ENCODE measurements at places on chromosomes 6 and 20.

GRCh38 chr6:130575971-130576370, 210.2 kb downstream of the TMEM200A start:
- peak; percentile 17 for DNase-seq

- DNase-seq = no peak
Observed at GRCh38 chr20:15927893-15928650, 645.2 kb downstream of the KIF16B start.

DNA sequence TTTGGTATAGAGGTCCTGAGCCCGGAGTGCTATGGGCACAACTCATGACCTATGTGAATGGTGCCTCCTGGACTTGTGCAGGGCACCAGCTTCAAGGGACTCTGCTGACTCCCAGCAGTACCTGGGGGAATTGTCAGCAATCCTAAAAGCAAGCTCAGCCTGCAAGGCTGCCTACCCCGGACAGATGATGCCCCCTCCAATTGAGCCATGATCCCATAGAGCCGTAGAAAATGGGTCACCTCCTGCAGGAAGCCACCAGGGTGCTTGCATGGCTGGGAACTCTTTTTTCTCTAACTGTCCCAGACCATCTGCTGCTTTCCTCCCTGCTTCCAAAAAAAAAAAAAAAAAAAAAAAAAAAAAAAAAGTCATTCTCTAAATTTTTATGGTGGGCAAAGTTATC, 12.9 kb upstream of the PRND start:
- DNase-seq = no peak

DNA sequence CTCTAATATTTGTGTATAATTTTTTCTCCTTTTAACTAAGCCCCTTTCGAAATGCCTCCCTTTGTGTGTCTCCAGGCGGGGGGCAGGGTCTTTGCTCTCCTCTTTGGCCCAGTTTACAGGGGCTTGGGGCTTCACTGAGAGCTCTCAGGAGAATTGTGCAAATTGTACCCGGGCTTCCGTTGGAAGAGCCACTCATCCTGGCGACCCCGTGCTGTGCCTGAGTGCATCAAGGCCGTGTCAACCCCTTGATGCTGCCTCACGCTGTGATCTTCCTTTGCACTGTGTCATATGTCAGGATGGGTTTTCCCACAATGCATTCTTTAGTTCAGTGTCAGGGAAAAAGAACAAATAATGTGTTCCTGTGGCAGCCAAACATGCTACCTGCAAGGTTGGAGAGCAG, 118.0 kb upstream of the POU3F2 start:
- no peak for DNase-seq

GRCh38 chr20:63108247-63108646, 101.5 kb upstream of the BHLHE23 start:
- DNase-seq = no peak

GRCh38 chr20:10114598-10114997, 79.8 kb downstream of the ANKEF1 start:
- no peak for DNase-seq

- DNase-seq = no peak
Observed at GRCh38 chr6:170493354-170493753, 59.8 kb downstream of the PSMB1 start.

GRCh38 chr20:38601216-38602184, at the start of gene ARHGAP40:
Gene ARHGAP40 (plus strand): TSS chr20:38601809.
- no peak for DNase-seq

GRCh38 chr6:19714434-19715166, 122.6 kb upstream of the ID4 start:
- DNase-seq = no peak

- no peak for DNase-seq
Observed at GRCh38 chr6:122788663-122789181, 336 bp upstream of the SMPDL3A start.

DNA sequence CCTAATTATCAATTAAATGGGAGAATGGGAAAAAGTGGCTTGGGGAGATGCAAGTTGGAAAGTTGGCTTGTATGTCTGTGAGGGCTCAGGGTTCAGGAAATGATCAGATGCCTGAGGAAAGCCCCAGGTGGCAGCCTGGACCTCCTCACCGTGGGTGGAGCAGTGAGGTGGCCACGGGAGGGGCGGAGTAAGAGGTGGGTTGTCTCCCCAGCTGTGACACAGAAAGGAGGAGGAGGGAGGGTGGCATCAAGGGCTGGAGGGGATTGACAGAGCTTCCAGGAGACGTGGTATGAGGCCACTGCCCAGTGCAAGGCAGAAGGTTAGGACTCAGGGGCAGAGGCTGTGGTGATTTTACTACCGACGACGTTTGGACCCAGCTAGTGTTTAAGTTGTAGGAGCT, 672.2 kb downstream of the PRKN start:
- no peak for DNase-seq

DNA sequence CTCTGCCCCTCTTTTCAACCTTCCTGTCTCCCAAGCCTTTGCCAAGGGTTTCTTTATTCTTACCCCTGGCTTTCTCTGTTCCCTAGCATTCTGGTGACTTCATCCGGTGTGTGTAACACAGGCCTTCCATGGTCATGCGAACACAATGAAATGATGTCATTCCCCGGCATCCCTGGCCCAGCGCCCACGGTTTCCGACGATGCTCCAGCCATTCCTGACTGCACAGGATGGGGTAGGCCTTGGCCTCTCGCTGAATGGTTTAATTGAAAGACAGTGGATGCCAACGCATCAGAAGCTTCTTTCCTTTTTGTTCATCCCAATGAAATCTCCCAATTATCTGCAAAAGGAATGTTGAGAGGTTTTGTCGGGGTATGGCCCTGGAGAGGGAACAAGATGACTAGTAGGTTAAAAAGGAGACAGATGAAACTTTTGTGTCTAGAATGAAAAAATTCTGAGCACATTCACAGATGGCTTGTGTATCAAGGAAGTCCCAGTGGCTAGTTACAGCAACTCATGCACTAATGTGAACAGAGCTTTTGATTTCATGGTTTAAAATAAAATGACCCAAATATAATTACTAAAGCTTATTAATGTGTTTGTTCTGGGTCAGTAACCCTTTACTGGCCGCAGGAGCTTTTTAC, 655.0 kb downstream of the QKI start:
- no peak for DNase-seq

DNA sequence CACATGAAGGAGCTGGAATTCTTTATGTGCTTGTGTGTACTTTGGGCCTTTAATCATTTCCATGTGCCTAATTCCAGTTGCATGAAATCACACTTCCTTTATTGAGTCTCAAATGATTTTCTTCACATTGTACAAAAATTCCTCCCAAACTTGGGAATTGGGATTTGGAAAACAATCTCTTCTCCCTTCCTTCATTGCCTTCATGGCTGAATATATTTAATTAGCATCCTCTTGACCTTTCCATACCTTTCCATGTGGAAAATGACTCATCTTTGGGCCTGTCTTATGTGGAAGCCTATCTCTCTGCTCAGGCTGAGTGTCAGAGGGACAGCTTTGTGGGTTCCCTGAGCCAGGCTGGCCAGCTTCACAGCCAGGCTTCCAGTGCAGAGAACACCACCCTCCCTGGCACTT, 33.0 kb upstream of the CDH4 start:
- no peak for DNase-seq

DNA sequence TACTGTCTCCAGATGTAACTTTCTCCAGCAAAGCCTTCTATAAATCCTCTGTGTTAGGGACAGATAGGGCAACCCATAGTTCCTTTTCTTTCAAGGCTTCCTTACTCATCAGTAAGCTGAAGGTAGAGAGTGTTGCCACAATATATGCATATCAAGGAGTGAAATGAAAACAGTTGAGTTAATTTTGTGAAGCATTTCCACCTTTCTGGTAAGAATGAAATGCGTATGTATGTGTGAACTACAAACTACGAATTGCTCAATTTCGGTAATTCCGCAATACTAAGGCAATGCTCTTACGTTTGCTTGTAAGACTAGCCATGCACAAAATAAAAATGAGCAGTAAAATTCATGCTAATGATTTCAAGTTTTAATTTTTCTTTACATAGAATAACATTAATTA, 61.2 kb upstream of the HBS1L start:
- DNase-seq = no peak

DNA sequence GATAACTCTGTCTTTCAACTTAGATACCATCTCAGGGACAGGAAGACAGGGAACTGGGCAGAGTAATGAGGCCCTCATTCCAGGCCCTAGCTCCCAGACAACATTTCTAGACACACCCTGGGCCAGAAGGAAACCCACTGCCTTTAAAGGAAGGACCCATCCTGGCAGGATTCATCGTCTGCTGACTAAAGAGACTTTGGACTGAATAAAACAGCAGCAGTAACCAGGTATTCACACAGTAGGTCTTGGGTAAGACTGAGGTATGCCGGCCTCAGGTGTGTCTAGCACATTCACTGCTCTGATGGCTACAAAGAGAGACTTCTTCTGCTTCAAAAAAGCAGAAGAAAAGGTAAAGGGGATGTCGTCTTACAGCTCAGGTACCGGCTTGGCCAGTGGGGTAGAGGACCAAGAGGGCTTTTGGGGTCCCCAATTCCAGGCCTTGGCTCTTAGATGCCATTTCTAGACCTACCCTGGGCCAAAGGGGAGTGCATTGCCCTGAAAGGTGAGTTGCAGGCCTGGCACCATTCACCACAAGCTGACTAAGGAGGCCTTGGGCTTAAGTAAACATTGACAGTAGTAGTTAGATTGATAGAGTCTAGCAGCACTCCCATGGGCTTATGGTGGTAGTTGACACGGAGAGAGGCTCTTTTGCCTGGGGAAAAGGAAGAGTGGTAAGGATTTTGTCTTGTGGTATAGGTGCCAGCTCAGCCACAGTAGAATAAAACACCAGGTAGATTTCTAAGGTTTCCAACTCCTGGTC, 13.4 kb downstream of the SNX14 start:
- DNase-seq = no peak

- no peak for DNase-seq
Observed at GRCh38 chr20:34193051-34193450, 48.2 kb upstream of the ASIP start.

DNA sequence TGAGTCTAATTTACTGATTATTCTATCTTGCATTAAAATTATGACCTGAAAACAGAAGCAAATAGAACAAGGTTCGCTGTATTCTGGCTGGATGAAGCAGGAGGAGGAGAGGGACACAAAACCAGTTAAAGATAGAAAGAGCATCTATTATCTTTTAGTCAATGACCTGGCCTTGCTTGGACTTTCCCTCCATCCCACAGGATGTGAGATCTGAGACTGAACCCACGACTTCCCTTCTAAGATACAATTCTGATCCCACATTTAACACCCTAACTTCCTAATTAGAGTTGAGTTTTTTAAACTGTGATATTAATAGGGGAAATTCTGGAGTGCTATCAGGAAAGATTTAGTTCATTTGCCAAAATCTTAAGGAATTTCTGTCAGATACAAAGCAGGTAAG, 3.1 kb upstream of the HLA-DQA2 start:
- no peak for DNase-seq

DNA sequence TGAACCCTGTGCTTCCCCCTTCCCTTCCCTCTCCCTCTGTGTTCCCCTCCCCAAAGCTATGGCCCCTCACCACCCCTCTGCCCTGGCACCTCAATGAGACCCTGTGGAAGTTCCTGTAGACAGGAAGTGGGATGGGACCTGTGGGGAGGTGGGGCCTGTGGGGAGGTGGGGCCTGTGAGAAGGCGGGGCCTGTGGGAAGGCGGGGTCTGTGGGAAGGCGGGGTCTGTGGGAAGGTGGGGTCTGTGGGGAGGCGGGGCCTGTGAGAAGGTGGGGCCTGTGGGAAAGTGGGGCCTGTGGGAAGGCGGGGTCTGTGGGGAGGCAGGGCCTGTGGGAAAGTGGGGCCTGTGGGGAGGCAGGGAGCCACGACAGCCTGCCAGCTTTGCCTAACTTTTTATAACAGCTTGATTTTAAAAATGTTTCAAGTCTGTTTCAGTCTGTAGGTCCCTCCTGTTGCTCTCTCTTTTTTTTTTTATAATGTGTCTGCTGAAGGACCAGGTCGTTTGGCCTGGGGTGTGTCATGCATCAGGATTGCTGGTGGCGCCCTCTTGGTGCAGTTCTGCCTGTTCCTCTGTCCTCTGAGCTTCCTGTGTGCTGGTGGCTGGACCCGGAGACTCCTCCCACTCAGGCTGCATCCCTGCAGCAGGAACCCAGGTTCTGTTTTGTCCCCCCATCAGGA, 70.5 kb upstream of the SLCO4A1 start:
- no peak for DNase-seq

DNA sequence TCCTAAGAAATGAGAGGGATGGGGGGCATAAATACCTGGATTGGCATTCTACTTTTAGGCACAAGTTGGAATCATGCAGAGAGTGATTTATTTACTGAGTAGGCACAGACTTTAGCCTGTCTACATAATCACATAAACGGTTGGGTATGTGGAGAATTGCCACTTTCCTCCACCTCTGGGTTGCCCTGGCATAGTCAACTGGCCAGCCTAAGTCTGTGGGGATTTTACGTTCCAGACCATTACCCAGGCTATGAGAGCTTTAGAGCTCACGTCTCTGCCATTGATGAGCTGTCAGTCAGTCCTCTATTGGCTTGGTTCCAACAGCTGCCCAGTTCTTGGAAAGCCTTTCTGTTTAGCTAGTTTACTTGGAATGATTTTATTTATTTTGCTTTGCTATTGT, 5.0 kb upstream of the BHLHE23 start:
- DNase-seq = no peak

DNA sequence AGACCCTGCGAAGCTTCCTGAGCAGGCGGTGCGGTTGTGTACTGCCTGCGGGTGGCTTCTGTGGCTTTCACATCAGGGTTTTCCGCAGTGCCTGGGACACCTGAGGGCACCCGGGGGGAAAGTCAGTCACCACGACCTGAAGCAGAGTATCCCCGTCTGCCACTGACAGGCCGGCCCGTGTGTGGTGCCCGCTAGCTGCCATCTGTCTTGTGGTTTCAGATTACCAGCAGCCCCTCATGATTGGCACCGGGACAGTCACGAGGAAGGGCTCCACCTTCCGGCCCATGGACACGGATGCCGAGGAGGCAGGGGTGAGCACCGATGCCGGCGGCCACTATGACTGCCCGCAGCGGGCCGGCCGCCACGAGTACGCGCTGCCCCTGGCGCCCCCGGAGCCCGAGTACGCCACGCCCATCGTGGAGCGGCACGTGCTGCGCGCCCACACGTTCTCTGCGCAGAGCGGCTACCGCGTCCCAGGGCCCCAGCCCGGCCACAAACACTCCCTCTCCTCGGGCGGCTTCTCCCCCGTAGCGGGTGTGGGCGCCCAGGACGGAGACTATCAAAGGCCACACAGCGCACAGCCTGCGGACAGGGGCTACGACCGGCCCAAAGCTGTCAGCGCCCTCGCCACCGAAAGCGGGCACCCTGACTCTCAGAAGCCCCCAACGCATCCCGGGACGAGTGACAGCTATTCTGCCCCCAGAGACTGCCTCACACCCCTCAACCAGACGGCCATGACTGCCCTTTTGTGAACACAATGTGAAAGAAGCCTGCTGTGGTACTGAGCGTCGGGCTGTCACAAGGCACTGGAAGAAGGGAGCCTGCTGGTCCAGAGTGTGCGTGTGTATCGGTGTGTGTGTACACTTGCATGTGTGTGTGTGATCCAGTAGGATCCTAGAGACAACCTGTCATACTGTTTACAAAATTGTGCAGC, 54.4 kb downstream of the GOPC start:
- DNase-seq = no peak

- DNase-seq = no peak
Observed at GRCh38 chr20:58192065-58192464, 36.4 kb downstream of the ANKRD60 start.

Measured in stimulated activated CD8-positive, alpha-beta memory T cell treated with anti-CD3 and anti-CD28 coated beads, Interleukin-4, amount 100 ng/mL, for 1 hour (primary cell).